SW480 (cell line): ENCODE measurements at places on chromosomes 5 and 9.

DNA sequence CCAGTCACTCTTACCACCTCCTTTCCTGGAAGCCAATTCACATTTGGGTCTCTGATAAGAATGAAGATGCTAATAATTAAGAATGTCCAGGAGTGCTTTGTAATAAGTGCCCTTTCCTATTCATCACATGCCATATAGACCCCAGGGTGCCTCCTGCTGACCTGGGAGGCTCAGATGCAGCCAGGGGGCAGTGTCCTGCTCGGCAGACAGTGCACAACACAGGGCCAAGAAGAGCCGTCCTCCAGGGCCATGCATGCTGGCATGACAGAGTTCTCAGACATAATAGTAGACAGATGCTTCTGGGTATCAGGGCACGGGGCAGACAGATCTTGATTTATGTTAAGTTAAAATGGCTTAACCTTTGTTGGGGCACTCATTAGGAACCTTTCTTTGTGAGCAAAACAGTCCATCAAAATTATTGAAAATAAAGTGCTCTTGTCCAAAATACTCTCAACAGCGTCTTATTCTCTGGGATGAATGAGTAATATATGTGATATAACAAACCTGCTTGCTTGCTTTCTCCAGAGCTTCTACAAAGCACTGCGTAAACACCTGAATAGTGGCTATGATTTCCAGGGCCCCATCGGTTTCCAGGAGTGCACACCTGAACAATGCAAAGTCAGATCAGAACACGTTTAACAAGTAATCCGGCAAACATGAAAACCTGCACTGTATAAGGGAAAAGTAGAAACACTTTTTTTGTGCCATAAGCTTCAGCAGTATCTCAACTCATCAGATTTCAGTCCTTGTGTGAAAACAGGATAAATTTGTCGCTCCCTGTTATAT, 192.7 kb downstream of the FANCC start:
- DNase-seq: peak; percentile 17

GRCh38 chr5:161713042-161713441, 27.5 kb downstream of the GABRA6 start:
- no peak for DNase-seq

- no peak for DNase-seq
These were observed 234.2 kb downstream of the ZNF608 start for GRCh38 chr5:124512236-124512635.

- no peak for DNase-seq
These were observed 12.2 kb upstream of the SLC38A9 start for GRCh38 chr5:55724281-55724680.

DNA sequence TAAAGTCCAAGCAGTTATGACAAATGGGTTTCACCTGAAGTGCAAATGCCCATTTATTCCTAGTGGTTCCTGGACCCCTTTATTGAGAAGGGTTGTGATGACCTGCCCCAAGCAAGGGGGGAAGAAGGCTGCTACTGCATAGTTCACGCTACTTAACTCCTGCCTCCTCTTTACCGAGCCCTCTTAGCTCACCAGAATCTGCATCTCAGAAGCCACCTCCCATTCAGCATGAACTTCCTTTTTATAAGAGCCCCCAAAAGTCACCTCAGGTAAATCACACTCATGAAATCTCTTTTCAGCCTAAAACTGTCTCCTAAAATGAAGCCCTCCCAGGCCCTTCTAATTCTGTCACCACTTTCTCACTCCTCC, 26.6 kb upstream of the C9orf72 start:
- no peak for DNase-seq

GRCh38 chr5:104126980-104127379, 564.4 kb upstream of the NUDT12 start:
- no peak for DNase-seq

- no peak for DNase-seq
These were observed 64.7 kb downstream of the FRMD3 start for GRCh38 chr9:83473488-83473971.

DNA sequence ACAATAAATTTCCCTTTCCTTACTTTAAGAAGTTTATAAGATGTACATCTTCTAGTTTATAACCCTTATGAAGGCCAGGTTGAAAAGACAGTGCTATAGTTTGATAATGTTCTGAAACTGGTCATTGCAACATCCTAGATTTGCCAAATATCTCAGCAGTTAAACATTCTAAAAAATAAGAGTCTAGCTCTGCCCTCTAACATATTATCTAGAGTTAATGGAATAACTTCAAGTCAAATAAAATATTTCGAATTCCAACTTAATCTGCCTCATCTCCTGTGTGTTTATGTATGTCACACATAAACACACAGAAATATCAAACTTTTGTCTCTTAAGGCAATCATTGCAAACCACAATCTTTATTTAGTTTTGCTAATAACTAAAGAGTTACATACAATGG, 796.6 kb downstream of the TLE1 start:
- no peak for DNase-seq

DNA sequence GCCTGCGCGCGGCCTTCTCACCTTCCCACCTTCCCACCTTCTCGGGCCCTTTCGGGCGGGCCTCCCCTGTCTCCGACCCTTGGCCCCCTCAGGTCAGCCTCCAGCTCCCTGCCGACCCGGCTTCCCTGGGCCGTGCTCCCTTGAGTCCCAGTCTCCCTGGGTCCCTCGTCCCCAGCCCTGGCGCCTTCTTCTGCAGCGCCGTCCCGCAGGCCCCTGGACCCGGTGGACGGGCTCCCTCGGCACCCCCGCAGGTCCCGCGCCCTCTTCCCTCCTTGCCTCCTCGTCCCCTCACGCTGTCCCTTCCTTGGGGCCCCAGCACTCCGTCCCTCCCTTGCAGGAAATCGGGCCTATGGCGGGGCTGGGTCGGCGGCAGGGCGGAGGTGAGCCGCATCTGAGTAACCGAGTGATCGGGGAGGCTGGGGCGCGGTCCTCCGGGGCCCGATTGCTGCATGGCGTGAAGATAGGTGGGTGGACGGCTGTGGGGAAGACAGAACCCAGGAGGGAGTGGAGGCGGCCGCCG, 7.6 kb downstream of the ARPC5L start:
- no peak for DNase-seq

DNA sequence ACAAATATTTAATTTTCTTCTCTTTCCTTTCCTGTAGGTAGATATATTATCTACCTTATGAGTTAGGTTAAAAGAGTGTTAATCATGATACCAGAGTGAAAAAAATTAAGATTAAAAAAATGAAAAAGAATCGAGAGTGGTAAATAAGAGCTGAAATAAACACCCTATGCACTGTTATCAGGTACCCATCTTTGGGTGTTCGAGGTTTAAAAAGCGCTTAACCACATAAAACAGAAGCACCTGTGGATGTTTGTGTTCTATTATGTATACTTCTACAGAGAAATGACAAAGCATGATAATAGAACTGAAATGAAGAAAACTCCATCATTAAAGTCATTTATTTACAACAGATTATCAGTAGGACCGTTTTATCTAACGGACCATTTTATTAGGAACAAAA, 25.7 kb upstream of the GCNT4 start:
- DNase-seq: no peak

DNA sequence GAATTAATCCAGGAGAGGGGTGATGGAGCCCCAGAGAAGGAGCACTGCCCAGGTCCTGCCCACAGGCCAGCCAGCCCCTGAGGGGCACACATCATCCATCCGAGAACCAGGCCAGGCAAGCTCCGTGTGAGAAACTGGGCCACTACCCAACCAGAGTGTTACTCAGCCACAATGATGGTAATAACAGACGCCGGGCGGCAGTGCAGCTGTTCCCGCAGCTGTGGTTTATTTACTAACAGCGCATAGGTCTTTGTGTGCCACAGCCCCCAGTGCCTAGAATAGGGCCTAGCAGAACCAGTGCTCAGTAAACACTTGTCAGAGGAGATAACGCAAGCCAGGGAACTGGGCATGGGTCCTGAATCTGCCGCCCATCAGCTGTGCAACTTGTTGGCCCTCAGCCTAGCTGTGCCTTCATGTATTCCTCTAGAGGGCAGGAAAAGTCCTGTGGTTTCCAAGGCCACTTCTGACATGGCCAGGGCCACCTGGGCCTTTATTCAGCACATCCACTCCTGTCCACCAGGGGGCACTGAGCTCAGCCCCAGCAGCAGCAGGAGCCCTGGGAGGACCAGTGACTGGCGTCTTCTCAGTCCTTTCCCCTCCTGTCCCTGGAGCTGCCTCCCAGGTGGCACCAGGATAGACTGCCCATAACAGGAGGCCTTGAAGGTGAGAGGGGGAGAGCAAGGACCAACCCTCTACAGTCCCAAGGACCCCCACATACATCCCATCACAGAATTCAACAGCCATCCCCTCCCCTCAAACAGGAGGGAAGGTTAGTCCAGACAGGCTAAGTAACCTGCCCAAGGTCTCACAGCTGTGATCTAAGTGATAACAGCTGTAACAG, 2.1 kb downstream of the MXD3 start:
- DNase-seq: peak; percentile 84

GRCh38 chr9:14405176-14405706, 91.3 kb upstream of the NFIB start:
- no peak for DNase-seq

DNA sequence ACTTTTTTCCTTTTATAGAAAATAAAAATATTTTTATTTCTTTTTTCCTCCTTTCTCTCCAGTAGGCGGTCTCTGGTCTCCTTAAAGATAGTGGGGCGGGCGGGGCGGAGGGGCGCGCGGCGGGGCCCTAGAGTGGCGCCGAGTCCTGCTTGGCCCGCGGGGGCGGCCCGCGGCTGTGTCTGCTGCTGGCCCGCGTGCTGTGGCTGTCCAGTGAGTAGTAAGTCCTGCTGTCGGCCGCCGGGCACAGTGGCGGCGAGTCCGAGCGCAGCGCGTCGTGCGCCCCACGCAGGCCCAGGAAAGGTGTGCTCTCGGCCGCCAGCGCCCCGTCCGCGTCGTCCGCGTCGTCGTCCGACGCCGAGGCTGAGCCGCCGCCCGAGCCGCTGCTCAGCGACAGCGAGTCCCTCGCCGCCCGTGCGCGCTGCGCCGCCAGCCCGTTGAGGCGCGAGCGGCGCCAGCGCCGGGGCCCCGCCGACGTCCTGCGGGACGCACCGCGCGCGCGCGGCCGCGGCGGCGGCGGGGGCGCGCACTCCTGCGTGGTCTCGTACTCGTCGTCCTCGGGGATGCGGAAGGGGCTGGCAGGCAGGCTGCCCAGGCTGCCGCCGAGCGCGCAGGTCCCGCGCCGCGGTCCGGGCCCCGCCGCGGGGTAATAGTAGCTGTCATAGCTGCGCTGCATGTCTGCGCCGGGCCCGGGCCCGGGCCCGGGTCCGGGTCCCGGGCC, 52.3 kb downstream of the PSD2 start:
- peak; percentile 68 for DNase-seq

GRCh38 chr9:107587191-107587963, 97.8 kb upstream of the KLF4 start:
- DNase-seq: no peak

DNA sequence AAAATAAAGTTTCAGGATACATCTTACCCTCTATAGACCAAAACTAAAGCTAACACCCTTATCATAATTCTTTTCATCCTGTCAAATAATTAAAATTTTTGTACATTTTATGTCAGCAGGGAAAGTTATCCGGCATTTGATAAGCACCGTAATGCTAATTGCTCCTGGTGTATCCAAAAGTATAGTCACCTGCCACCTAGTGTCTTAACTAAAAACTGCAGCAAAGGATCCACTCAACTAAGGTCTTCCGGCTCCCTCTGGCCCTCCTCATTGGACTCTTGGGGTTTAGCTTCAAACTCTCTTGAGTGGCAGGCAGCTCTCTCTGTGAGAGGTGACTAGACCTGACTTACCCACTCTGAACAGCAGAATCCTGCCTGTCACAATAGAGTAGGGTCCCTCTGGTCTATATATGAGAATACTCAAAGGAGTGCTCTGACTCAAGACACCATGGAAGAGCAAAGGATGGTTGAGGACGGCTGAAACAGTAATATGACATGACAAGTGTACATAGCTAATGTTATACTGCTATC, 60.4 kb upstream of the CAST start:
- peak; percentile 69 for DNase-seq

GRCh38 chr9:4382722-4383317, 83.0 kb upstream of the GLIS3 start:
- peak; percentile 29 for DNase-seq

DNA sequence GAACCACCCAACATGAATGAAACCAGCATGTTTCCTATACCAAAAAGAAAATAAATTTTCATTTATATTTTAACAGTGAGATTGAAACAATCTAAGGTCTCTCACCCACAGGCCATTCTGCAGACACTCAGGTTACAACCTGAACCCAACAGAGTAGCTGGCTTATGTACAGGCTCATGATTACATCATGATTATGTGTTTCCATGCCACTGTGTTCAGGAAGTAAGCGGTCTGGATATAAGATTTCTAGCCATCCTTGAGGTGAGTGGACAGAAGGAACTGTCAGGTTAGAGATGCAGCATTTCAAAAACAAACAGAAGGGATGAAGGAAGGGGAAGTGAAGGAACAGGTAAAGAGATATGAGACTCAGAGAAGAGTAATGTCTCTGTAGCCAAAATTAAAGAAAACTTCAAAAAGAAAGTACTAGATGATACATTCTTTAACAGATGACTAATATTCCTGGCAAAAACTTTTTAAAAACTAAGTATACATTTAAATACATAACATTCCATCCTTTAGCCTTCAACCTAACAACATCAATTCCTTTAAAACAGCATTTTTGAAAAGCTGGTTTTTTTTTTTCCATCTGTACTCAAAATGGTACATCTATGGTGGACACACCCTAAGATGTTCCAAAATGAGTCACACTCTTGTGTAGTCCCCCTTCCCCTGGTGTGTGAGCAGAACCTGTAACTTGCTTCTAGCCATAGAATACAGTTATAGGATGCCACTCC, 119.8 kb downstream of the LPAR1 start:
- no peak for DNase-seq

GRCh38 chr9:135048046-135048757, 39.3 kb upstream of the OLFM1 start:
- DNase-seq: no peak

DNA sequence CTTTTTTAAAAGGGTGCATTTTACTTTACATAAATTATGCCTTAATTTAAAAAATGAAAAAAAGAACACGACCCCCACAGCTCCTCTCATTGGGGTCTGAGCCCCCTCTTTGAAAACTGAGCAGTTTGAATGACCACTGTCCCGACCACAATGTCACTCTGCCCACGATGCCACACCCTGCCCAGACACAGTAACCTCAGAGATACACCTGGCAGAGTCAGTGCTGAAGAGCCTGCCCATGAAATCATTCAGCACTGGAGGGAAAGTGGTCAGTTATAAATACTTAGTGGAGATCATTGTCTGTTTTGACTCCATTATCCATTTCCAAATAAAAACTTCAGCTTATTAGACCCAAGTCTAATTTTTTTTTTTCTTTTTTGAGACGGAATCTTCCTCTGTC, 49.3 kb downstream of the DNAJC21 start:
- DNase-seq: no peak

GRCh38 chr9:114224247-114224610, 68.9 kb downstream of the COL27A1 start:
- DNase-seq: peak; percentile 36

DNA sequence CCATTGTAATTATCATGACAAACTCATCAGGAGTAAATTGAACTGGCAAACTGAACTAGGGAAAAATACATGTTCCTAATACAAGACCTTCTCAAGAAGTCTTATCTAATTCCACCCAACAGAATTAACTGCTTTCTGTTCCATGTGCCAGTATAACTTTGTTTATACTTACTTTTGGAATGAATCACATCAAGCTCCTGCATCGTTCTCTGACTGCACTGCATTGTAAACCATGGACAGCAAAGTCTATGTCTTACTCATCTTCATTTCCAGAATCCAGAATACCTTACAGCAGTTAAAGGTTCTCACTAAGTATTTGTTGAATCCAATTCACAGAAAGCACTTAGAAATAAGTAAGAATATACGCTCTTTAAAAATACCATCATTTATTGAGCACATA, 102.8 kb downstream of the PLK2 start:
- DNase-seq: no peak

GRCh38 chr9:15307523-15307841, 466 bp upstream of the TTC39B start:
- DNase-seq: no peak

- no peak for DNase-seq
These were observed 18.1 kb downstream of the PRRC2B start for GRCh38 chr9:131411719-131412681.
